ENCODE measurements at places on chromosomes 1 and 21.
A peak's percentile ranks its signal among the peaks of the same experiment; 100 is the strongest.

- no peak for DNase-seq
These were observed 297.0 kb downstream of the GPATCH2 start for GRCh38 chr1:217333939-217334338.

- no peak for DNase-seq
These were observed 235.4 kb upstream of the LYPLAL1 start for GRCh38 chr1:218938259-218938658.

DNA sequence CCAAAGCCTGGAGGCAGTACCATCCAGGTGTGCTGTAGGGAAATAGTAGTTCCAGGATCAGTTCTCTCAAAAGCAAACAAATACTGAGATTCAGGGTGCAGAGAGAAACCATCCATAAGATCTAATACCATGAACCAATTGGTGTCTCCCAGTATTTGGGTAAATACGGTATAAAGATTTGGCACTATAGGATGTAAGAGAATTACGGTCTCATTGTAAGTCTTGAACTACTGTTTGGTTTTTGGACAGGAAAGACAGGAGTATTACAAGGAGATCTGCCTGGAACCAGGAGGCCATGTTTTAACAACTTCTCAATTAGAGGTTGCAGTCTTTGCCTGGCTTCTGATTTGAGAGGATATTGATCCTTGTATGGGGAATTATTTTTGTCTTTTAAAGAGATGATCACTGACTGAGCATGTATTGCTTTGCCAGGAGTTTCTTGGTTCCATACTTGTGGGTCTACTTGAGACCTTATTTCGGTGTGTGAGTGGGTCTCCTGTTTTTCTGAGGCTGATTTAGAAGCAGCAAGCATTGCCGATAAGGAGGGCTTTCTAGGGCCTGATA is 10.2 kb downstream of the AADACL4 start:
- DNase-seq, result no peak

- DNase-seq, result no peak
These were observed 136.9 kb downstream of the DISC1 start for GRCh38 chr1:231763456-231763855.

DNA sequence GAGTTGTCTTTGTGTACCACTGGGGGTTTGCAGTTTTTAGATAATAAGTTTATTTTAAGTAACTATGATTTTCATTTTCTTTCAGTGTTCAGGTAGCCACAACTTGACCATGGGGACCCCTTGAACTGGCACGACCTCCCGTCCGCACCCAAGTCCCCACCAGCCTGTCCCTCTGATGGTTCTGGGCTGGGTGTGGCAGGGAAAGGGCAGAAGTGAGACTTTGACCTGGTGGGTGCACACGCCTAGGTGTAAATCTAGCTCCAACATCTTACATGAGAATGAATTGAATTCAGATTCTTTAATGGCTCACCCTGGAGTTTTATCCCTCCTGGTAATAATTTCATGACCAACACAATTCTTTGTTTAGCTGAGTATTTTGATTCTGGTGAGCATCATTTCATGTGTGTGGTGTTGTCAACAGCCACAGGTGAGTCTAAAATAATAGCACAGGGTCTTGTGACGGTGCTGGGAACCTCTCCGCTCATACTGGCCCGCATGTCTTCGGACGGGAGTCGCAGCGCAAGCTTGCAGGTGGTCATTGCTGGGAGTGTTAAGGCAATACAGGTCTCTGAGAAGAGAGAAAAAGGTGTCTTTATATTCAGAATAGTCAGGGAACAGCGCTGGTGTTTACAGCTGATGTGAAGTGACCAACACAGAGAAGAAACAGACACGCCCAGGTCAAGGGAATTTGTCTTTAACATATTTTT is 50.8 kb upstream of the POFUT2 start:
- DNase-seq, result no peak

- DNase-seq, result no peak
These were observed 18.8 kb downstream of the PPP1R12B start for GRCh38 chr1:202367271-202367670.

DNA sequence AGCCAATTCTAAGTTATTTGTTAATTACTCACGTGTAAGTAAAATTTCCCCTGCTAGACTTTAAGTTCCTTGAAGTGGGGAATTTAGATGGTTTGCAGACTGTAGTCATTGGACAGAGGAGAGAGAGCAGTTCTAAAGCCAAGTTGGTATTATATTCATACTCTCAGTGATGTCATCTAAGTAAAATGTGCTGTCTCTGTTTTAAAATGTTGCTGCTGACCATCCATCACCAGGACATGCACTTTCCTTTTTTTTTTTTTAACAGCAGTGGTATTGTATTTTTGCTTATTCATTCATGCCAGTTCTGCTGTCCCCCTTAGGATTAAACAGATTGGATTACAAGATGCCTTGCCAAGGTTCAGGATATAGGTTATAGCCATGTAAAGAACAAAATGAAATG is 2.3 kb downstream of the TTLL7 start:
- no peak for DNase-seq

DNA sequence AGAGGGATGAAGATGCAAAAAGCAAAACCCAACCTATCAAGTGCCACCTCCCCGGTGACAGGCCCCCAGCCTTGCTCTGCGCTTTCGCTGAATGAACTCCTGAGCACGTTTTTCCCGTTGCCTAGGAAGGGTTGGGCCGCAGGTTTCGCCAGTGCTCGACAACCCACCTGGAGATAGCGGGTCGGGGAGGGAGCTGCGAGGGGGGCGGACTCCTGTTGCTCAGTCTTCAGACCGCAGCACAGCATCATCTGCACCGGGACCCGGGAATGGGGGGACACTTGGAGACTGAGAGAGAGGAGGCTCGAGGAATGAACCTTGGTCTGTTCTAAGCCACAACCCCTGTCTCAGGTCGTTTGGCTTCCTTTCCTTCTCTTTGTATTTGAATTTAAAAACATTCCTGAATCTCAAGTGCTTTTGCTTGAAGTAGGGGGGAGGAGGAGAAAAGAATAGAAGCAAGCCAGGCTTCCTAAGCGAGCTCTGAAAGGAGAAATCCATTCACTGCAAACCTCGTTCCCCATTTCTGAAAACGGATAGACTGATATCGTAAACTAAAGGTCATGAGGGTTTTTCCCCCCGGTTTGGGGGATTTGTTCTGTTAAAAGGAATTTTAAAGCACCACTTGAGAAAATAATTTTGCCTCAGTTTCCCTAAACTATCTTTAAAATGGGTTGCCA is 1.2 kb downstream of the AK5 start:
- peak; percentile 19 for DNase-seq

- no peak for DNase-seq
These were observed 31.6 kb downstream of the TTLL7 start for GRCh38 chr1:83967336-83967735.

DNA sequence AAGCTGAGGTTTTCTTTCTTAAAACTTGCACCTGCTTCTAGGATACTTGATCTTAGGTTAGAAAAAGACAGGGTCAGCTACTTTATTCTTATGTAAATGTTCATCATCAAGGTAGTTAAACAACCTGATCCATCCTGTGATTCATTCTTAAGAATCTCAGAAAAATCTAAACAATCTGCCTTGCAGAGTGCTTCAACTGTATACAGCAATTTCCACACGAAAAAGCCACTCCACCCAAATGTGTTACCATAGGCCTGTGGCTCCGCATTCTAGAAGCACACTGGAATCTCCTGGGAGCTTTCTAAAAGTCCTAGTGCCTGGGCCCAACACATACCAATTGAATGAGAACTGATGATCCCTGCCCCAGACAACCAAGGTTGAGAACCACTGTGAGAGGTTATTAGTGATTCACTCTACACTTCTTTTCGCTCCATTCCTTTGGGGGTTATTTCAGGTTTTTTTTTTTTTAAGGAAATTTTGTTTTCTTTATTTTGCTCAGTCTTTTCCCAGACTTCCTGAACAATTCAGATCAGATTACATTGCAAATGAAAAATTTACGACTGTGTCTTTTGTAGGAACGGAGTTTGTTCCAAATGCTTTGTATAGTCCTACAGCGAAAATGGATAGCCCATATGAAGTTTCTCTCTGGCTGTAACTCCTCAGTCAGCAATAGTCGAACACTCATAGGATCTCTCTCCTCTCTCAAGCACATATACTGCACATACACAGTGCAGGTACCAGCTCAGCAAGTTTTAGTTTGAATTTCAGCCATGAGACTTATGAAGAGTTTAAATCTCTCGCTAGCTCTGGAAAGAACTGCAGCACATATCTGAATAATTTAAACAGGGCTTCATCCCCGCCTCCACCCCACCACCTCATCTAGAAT is 16.1 kb downstream of the SMYD2 start:
- DNase-seq, result no peak

- DNase-seq, result no peak
These were observed 8.8 kb downstream of the KAZN start for GRCh38 chr1:14607295-14607694.

- DNase-seq, result peak; percentile 50
These were observed 79.0 kb downstream of the RAVER2 start for GRCh38 chr1:64823691-64824476.

GRCh38 chr1:19662313-19662712 is 2.4 kb upstream of the HTR6 start:
- DNase-seq, result no peak

DNA sequence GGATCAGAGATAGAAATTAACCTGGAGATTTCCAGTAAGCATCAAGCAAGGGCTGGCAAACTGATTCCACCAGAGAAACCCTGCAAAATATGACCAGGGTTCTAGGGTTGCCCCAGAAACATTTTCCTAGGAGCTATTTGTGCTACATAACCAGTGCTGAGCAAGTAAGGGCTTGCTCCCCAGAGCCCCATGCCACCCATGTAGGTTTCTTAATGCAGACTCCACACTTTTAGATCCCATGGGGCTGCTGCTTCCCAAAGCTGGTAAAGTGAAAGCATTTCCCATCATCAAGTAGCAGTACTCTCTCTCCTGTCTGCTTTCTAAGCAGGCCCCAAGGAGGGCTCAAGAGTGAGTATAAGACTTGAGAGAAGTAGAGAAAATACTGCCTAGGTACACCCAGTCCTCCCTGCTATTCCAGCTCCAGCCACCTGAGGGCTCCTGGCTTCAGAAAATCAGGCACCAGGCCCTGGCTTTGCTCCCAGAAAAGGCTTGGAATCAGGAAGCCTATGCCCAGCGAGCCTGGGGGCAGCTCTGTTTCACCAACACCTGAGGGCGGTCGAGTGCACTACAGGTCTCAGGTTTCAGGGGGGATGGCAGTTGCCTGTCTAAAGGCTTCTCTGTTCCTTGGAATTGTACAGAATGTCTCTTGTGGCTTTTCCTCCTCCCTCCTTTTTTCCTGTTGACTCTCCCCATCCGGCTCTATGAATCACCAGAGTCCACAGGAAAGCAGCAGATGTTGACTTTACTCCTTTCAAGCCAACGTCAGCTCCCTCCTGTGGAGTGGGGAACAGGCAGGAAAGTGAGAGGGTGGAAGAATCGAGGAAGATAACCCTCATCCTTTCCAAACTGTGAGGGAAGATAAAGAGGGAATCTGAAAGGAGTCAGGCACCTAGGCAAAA is 6.2 kb upstream of the ANKRD35 start:
- peak; percentile 6 for DNase-seq

- DNase-seq, result no peak
These were observed 2.7 kb downstream of the RGL1 start for GRCh38 chr1:183807549-183808168.

DNA sequence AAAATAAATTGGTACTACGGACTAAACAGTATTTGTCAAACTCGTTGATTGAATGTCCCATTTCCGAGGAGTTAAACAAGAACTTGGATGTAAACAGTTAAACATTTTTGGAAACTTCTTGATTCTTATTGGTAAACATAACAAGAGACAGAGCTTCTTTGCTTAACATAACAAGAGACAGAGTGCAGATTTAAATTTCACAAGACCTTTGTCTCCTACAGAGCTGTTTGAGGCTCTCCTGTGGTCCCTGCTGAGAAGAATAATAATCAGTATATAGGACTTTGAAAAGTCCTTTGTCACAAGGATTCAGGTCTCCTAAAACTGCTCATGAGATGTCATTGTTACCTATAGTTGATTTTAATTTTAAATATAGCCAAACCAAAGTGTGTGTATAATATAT is 170.6 kb upstream of the C21orf91 start:
- no peak for DNase-seq

DNA sequence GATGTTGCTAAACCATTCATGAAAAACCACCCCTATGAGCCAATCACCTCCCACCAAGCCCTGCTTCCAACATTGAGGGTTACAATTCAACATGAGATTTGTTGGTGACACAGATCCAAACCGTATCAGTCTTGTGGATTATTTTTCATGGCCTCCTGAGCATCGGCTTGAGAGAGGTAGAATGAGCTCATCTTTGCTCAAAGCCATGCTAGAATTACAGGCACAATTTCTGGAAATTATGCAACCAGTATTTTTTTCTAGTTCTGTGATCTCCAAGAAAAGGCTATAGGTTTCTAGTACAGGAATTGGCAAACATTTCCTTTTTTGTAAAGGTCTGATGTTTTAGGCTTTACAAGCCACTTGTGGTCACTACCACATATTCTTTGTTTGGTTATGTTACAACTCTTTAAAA is 219.4 kb downstream of the DUSP10 start:
- no peak for DNase-seq

DNA sequence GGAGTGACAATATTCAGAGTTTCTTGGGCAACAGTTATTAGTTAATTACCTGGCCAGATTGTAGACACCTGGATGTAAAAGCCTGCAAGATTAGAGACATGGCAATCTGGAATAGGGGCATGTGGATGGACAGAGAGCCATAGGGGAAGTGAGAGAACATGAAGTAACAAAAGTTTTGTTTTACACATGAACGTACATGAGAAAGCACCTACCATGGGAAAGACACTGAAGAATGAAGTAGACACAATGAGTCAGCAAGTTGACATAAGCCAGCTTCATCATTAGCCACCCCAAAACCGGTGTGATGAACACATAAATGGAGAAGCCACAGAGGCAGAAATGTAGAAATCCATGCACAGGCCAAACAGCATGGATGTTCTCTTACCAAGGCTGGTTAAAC is 462.1 kb upstream of the C1orf87 start:
- DNase-seq, result no peak

- DNase-seq, result no peak
These were observed 25.7 kb downstream of the LAMB3 start for GRCh38 chr1:209626346-209627026.

DNA sequence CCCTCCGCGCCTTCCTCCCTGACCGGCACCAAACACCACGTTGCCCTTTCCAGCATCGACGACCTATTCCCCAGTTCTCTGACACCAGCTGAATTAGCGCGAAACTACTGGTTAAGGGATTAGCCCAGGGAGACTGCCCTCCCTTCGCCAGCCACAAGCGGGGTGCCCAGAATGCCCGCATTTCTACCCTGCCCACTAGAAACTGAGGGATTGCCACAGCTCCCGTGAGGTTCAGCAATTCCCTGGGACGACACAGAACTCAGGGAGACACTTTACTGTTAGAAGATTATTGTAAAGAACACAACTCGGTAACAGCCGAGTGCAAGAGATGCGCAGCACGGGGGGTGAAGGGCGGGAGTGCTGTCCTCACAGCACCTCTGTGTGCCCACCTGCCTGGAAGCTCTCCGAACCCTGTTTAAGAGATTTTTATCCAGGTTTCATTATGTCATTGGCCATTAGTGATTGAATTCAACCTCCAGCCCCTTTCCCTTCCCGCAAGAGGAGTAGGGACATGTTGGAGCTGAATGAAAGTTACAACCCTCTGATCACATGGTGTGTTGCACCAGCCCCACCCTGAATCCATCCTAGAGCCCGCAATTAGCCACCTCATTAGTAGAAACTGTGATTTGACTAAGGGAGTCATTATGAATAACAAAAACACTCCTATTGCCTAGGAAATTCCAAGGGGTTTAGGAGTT is 15.8 kb upstream of the RIPPLY3 start:
- no peak for DNase-seq
